ENCODE measurements at places on chromosomes 13 and 19.

- no peak for DNase-seq
Measured at GRCh38 chr19:5120321-5120720, 151.4 kb downstream of the KDM4B start.

DNA sequence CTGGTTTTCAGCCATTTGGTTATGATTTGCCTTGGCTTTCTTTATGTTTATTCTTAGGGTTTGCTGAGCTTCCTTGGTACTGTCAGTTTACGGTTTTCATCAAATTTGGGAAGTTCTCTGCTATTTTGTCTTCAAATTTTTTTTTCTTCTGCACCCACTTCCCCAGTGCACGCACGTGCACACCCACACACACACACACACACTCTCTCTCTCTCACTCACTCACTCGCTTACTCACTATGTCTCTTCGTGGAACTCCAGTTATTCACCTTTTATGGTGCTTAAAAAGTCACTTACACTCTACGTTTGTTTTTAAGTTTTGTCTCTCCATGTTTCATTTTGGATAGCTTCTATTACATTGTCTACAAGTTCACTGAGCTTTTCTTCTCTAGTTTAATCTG lies 7.1 kb downstream of the AKAP11 start:
- DNase-seq, result no peak

DNA sequence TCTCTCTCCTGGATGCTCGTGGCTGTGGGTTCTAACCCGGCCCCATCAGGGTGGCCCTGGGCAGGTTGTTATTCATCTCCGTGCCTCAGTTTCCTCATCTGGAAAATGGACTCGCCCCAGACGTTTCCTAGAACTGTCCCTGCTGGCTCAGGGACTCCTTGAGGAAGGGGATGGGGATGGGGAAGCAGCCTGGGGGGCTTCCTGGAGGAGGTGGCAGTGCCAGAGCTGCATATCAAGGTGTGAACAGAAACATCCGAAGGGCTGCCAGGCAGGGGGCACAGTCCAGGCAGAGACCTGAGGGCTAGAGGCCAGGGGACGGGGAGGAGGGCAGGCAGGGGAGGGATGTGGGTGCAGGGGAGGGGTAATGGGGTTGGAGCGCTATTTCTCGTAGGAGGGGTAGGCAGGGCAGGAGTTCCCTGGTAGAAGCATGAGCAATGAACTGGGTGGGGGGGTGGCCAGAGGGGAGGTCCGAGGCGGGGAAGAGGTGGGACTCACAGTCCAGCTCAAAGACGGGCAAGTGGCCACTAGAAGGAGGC lies 3.6 kb upstream of the ELANE start:
- no peak for DNase-seq

GRCh38 chr13:107680115-107680514 lies 535.2 kb downstream of the LIG4 start:
- DNase-seq, result no peak

DNA sequence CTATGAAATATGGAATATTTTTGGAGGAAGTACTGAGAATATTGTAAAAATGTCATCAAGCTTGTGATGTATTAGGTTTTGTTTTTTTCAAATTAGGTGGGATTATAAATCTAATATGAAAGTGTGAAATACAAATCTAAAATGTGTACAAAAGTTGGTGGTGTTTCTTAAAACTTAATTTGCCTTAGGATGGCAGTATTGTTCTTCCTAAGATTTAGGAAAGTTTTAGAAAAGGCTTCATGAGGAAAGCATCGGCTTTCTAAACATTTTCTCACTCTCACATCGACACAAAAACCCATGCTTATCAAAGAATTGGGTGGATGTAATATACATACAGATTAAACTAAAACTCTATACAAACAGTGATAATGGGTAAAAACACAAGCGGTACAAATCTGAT lies 972.0 kb upstream of the PCDH20 start:
- DNase-seq, result no peak

DNA sequence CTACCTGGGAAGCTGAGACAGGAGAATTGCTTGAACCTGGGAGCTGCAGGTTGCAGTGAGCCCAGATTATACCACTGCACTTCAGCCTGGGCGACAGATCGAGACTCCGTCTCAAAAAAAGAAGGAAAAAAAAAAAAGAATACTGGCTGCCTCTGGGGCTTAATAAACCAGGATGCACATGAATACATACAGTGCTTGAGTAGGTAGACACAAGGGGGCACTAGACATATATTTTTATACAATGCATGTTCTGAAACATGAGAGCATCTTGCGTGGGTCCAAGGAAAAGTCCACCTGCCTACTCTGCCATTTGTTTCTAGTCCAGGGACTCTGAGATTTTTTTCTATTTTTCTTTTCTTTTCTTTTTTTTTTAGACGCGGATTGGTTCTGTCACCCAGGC lies 31.2 kb downstream of the KEAP1 start:
- no peak for DNase-seq

DNA sequence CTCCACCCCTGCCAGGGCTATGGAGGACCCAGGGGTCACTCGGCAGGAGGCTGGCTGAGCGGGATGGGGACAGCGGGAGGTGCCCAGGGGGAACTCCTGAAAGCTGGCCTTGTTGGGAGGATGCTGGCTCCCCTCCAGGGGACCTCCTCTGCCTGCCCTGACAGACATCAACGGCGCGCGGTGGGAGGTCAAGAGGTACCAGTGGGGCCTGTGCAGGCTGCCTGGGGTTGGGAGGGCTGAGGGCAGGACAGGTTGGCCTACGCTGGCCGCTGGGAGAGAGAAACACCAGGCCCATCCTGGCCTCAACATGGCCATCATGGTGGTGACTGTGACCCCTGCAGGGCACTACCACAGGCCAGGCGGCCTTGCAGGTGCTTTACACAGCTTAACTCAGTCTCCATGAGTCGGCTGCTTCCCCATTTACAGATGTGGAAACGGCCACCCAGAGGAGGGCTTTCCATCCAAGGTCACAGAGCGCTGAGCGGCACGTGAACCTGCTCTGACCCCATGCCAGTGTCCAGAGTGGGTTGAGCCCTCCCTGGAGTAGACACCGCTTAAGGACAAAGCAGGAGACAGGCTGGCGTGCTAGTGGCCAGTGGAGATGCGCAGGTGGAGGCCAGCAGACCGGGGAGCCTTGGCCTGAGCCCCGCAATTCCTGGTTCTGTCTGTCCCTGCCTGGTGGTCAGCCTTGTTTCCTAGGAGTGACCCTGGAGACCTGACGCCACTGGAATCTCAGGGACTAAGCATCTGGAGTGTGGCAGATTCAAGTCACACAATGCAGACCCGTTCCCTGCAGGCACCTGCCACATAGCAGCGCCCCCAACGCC lies 27.6 kb downstream of the CEBPG start:
- DNase-seq, result no peak

DNA sequence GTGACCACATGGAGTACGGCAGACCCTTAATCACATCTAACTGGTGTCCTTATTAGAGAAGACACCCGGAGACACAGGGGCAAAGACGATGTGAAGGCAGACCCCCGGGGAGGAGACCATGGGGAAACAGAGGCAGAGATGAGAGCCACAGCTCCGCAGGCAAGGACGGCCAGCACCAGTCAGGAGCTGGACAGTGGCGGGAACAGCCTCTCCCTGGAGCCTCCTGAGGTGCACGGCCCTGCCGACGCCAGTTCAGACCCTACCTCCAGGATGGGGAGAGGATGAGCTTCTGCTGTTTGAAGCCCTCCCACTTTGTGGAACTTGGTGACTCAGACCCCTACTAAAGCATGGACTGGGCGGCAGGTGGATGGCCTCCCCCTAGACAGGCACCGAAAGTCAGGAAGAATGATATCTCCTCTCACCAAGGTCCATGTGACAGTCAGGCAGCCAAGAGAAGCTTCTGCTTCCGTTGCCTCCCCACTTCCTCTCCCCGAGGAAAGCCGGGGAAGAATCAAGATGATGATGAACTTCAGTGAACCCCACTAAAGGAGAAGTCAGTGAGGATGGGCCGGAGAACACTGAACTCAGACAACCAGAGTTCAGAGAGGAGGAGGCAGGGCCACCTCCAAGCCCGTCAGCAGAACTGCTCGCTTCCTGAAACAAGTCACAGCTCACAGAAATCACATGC lies 25.4 kb downstream of the RAB20 start:
- DNase-seq, result no peak

GRCh38 chr13:100506154-100506553 lies 82.4 kb downstream of the GGACT start:
- peak; percentile 74 for DNase-seq

DNA sequence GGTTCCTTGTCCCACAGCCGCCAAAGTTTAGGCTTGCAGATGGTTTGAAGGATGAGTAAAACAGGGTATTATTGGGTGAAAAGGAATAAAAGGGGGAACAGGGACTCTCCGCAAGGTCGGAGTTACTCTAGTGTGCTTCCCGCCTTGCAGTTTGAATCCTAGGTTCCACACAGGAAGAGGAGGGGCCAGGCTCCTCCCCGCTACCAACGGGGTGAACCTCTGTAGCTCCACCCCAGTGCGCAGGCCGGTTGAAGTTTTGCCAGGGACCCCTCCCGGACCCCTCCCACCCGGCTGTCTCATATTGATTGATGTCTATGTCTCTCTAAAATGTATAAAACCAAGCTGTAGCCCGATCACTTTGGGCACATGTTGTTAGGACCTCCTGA lies 11.6 kb upstream of the GTF2F2 start:
- DNase-seq, result peak; percentile 38

DNA sequence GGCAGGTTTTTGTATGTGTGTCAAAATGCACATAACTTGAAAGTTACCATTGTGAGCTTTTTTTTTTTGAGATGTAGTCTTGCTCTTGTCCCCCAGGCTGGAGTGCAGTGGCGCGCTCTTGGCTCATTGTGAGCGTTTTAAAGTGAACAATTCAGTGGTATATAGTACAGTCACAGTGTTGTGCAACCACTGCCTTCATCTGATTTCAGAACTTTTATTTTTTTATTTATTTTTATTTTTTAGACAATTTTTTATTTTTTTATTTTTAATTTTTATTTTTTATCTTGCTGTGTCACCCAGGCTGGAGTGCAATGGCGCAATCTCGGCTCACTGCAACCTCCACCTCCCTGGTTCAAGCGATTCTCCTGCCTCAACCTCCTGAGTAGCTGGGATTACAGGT lies 15.0 kb downstream of the SLC25A42 start:
- no peak for DNase-seq

- DNase-seq, result no peak
Measured at GRCh38 chr19:5632657-5633056, 9.8 kb downstream of the SAFB start.

- DNase-seq, result no peak
Measured at GRCh38 chr19:46173886-46174480, 25.9 kb downstream of the IGFL2 start.

GRCh38 chr19:10120538-10121189 lies 965 bp upstream of the EIF3G start:
- no peak for DNase-seq

DNA sequence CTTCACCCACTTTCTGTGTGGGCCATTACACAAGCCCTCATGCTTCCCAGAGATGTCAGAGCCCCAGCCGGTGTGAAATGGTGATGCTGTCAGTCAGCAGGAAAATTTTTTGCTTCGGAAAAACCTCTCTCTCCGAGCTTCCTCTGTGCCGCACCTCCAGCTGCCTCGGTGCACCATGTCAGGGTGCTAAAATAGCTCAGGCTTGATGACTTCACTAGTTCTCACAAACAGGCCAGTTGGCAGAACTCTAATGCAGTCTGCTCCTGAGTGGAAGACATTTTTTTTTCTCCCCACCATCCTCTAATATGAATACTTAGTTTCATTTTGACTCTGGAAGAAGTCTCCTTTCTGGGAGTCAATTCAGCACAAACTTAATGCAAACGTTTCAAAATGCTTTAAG lies 71.3 kb downstream of the KLF12 start:
- peak; percentile 44 for DNase-seq

GRCh38 chr13:98974053-98974452 lies 3.8 kb downstream of the DOCK9 start:
- DNase-seq, result no peak

DNA sequence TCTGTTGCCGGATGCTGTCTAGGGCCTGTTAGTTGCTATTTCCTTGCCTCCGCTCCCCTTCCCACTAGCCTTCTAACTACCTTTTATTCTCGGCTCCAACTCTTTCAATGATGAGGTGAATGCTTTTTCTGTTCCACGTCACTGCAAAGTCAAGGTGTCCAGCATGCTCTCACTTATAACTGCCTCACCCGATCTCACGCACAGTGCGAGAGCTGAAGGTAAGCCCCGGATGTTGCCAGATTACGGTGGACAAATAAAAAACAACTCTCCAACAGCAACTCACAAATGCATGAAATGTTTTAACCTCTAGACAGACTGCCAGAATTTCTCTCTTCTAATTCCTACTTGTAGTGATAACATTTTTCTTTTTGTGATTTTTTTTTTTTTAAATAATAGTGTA lies 169.9 kb downstream of the STK24 start:
- DNase-seq, result no peak

- DNase-seq, result no peak
Measured at GRCh38 chr13:35531526-35531925, 55.0 kb upstream of the MAB21L1 start.

GRCh38 chr19:54297759-54298305 lies 15.1 kb downstream of the LILRA5 start:
- no peak for DNase-seq

- no peak for DNase-seq
Measured at GRCh38 chr19:29872224-29872731, 60.5 kb downstream of the CCNE1 start.

DNA sequence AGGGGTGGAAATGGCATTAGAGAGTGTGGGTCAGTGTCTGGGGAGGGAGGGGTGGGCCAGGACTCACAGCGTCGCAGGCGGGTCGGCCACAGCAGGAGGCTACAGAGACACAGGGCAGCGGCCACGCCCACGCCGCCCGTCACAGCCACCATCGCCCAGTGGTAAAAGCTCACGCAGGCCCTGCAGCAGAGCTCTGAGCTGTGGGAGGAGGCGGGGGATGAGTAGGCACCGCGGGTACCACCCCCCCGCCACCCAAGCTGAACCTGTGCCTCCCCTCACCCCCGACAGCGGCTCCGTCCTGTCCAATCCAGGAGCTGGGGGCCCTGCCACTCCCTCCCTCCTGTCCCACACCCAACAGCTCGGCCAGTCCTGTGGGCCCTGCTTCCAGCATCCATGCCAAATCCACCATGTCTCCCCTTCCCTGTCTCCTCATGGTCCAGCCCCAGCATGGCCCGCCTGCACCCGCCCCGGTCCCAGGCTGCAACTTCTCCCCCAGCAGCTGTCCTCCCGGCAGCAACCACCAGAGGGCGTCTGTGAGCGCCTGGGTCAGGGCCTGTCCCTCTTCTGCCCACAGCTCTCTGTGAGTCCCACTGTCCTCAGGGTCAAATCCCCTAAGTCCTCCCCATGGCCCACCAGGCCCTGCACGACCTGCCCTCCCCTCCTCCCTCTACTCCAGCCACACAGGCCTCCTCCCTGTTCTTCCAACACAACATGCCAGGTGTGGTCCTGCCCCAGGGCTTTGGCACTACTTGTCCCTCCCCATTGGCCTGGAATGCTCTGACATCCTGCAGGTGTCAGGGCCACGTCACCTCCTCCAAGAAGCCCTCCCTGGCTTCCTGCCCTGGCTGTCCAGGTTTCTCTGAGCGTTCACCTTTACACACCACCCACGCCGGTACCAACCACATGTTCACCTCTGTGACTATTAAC lies 6.0 kb downstream of the TEKTIP1 start:
- peak; percentile 92 for DNase-seq
